Osteoblast (primary cell): ENCODE measurements at places on chromosomes 1 and 21. TPM values are rescaled to one million over a fixed set of nuclear protein-coding genes. Genes with fewer than 3 reads are reported as not detected.

DNA sequence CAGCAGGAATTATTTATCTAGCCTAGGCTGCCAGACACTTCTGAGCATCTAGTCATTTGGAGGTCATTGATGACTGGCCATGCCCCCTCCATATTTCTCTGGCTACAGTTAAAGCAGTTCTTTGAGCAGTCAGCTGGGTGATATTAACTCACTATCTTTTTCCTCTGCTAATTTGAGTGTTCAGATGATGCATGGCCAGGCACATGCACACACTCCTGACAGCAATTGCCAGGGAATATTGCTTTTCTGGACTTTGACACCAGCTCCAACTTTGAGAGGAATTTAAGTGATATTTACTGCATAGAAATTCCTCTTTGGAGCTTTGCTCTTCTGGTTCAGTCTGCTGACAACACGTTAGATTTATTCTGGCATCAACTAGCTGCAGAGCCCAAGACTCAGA, 52.6 kb downstream of the CD247 start:
- no peak for DNase-seq

DNA sequence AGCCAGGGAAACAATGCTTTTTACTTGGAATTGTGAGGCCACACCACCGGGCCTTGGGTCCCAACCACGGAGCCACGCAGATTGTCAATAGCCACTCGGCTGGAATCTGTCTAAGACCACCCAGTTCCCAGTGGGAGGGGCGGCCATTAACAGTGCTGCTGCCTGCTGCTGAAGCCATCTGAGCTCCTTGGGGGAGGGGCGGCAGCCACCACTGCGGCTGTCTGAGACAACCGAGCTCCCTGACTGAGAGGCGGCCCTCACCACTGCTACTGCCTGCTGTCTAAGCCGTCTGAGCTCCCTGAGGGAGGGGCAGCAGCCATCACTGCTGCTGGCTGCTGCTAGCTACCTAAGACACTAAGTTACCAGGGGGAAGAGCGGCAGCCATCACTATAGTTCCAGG, 64.3 kb downstream of the DMRTA2 start:
- no peak for DNase-seq

DNA sequence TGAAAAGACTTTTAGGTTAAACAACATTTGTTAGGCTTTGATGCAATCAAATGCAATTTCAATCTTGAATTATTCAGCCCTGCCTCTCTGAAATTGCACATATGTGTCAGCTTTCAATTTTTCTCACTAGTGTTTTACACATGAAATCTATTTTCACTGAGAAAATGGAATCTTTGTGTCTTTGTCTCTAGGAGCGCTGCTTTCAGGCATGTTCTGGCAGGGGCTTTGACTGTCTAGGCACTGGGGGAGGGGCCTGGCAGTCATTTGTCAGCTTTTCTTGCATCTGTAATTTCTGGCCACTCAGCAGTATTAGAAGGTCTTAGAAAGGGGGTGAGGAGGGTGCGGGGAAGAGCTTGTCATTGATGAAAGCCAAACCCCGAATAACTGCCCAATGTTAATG, 264.4 kb downstream of the PTPRC start:
- DNase-seq = peak; percentile 22

- DNase-seq = no peak
Observed at GRCh38 chr21:32908534-32908933, 117.2 kb upstream of the OLIG2 start.

- peak; percentile 83 for DNase-seq
Observed at GRCh38 chr1:159177272-159177907, 6.0 kb downstream of the CADM3 start.

GRCh38 chr1:86779308-86780191, 75.2 kb downstream of the SH3GLB1 start:
- no peak for DNase-seq

The FCMR gene
- total RNA-seq = 0.29 TPM in 1 of 2 replicates, not detected in the other
